ENCODE measurements at places on chromosomes 16 and 17.

- no peak for DNase-seq
These were observed 147.3 kb downstream of the CCDC182 start for GRCh38 chr17:57597531-57598453.

GRCh38 chr16:81014672-81015071 lies 7.7 kb downstream of the CENPN start:
- no peak for DNase-seq

DNA sequence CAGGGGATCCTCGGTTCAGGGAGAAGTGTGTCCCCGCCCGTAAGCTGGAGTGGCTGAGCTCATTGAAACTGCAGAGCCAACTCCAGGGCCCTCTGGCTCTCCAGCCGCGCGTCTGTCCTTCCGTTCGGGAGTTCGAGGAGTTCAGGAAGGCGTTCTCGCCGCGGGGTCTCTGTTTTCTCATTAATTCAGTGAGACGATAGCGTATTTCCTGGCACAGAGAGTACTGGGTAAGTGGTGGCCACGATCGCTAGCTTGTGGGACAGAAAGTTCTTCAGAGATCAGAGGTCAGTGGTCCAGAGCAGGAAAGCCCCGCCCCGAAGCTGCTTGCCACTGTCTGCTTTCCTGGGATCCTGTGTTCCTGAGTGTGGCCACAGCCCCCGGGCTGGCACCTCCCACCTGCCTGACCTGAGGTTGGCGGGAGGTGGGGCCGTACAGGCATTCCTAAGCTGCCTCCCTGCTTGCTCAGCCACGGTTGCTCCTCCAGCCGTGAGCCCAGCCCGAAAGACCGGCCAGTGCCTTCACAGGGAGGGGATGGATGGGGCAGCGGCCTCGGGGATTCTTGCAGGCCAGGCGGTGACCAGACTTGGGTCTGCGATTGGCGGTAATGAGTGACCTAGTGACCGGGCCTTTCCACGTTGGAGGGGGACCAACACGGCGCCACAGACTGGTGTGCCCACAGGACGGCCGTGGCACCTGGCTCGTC lies 8.9 kb downstream of the BAIAP2 start:
- no peak for DNase-seq

- peak; percentile 77 for DNase-seq
These were observed 4.5 kb upstream of the TSPOAP1 start for GRCh38 chr17:58332778-58333735.

DNA sequence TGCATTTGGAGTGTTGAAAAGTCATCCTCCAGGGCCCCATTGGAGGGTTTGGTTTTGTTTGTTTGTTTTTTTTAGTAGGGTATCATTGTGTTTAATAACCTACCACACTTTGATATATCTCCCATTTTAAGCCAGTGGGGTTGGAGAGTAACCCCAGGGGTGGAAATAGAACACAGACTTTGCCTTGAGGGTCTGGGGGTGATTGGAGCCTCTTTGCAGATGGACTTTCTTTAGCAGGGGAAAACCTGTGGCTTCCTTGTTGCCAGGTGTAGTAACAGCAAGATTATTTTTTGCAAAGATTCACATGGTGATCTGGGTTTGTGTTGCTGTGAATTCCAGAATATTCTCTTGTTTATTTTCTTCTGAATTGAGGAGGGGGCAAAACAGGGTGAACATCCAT lies 1.5 kb downstream of the ABCC1 start:
- no peak for DNase-seq

GRCh38 chr17:51373489-51374152 lies 113.3 kb downstream of the UTP18 start:
- no peak for DNase-seq

DNA sequence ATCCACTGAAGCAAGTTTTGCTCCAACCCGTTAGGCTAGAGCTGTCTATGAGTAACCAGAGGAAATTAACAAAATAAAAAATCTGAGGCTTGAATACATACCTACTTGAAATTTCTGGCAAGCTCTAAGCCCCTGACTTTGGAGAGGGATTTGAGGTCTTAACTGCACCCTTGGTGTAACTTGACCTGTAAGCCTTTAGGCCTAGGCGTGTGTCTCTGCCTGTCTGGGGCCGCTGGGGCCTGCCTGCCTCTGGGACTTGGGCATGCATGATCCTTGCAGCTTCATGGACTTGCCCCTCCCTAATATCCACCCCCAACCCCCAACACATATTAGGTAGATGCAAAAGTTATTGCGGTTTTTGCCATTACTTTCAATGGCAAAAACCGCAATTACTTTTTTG lies 3.7 kb upstream of the CDC42EP4 start:
- no peak for DNase-seq

- DNase-seq, result no peak
These were observed 27.6 kb upstream of the VAT1L start for GRCh38 chr16:77760800-77761199.

GRCh38 chr17:80099291-80100034 lies 1.9 kb upstream of the GAA start:
- no peak for DNase-seq

DNA sequence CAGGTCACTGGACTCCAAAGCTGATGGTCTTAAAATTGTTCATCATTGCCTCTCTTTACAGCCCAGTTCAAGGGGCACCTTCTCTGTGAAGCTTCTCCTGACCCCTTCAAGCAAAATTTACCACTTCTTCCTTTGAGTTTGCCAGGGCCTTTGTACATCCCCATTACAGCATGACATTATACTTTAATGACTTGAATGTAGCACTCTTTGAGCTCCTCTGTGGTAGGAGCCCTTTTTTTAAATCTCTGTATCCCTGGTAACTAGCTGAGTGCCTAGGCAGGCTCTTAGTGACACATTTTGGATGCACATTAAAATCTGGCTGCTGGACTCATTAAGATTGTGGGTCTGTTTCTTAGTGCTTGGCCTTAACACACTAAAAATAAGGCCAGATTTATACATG lies 412.1 kb downstream of the CA10 start:
- no peak for DNase-seq

DNA sequence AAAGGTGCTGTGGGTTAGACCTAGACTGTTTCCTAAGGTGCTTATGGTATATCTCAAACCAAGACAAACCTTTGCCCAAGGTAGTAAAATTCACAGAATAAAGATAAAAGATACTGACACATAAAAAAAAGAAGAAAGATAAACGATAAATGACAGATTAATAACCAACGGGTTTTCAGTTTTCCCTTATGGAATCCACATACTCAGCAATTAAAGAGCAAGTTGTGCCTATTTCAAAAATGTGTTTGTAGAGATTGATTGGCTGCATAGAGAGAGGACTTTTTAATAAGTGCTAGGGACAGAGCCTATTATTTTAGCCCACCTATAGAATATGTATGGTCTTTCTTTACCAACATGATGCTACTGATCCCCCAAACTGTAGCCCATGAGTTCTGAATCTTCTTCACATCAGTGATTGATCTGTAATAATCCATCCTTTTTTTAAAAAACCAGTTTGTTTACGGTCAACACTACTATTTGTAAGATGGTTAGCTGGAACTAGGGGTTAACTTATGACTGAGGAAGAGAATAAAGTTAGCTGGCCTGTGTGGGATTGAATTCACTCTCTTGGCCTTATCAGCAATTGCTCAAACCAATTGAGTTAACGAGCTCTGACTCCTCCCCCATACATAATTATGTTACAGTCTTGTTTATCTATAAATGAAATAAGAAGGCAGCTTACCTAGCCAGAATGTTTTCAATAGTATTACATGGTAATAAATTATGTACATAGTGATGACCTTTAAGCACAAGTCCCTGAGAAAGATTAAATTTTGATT lies 53.8 kb downstream of the SNX11 start:
- no peak for DNase-seq

GRCh38 chr17:46002973-46003316 lies 3.9 kb downstream of the STH start:
- DNase-seq, result no peak

DNA sequence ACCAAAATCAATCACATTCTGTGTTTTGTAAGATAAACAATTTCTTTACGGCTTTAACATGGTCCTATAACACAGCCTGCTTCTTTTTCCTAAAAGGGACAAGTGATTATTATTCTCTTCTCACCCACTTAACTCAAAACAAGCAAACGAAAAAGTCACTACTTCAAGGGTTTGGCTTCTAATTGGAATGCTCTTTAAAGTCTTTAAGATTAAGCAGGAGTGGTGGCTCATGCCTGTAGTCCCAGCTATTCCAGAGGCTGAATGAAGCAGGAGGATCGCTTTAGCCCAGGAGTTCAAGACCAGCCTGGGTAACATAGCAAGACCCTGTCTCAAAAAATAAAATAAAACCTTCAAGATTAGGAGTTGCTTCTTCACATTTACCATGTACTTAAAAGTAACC lies 66.6 kb upstream of the CNEP1R1 start:
- no peak for DNase-seq

DNA sequence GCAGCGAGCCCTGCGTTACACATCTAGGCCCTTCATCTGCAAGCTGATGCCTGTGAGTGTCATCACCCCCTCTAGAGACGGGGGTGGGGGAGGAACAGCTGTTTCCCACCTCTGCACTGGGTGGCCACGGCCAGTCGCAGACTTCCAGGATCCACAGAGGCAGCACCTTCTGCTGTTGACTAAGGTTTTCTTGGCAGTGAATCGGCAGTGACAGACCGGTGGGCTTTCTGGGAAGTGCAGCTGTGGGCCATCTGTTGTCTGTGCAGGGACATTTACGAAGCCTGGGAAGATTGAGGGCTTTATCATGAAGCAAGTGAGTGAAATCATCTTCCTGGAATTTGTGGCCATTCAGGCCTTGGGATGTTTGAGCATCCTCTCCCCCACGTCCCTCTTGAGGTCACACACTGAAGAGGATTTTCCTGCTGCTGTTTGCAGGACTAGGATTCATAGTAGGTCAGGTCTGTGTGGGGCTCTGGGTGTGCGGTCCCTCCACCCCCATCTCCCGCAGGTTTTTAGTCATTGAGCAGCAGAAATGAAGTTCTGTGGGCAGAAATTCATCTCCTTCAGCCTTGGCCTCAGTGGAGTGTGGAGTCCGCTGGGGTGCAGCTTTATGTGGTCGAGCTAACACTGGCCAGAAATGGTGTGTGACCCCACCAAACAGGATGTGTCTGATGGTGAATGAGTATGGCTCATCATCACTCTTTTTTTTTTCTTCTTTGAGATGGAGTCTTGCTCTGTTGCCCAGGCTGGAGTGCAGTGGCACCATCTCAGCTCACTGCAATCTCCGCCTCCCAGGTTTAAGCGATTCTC lies 12.0 kb downstream of the PGS1 start:
- DNase-seq, result no peak

DNA sequence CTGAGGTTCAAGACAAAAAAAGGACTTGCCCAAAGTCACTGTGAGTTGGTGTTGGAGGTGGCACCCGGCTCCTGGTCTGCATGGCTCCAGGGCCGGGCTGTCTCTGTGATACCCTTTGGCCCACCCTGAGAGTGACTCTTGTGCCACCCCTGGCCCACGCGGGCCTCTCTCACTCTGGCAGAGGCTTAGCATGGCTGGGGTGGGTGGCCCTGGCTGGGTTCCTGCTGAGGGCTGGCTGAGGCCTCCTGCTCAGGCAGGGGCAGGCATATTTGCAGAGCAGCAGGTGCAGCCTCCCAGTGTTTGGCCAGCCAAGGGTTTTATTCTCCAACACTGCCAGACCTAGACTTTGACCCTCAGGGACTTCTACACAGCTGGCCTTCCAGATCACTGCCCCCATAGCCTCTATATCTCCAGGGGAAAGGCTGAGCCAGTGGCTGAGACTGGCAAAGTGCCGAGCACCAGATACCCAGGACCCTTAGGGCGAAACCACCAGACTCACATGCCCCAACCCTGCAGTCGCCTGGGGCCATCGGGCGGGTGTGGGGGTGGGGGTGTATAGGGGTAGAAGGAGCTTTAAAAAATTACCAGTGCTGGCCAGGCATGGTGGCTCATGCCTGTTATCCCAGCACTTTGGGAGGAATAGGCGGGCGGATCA lies 21.5 kb upstream of the ADGRG1 start:
- no peak for DNase-seq

GRCh38 chr16:392450-393030 lies 4.5 kb upstream of the NME4 start:
- no peak for DNase-seq

DNA sequence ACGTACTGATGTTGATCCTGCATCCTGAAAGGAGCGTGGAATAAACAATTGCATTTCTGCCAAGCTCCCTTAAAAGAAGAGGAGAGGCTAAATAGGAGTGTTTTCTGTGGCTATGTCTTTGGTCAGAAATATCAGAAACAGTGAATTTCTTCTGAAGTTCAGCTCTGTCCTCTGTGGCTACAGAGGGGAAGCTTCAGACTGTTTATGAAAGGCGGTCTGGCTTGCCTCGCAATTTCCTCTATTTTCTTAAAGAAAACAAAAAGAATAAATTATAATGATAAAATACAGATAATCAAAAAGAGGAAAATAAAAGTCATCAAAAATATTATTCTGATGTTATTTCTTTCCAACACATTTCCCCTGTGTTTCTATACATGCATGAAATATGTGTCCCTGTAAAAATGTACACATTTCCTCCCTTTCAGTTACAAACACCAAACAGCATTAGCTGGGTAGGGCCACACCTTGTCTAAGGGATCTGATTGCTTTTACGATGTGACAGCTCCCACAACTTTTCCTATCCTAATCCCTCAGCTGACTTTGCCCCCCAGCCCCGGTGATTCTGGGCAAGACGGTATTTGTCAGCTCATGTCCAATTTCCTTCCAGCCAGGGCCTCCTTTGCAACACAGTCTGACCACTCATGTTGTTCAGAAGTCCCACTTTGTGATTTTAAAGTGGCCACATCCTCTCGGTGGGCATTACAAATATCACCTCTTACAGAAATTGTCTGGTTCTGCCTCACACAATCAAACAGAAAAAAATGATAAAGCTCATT lies 439.0 kb downstream of the HS3ST3B1 start:
- no peak for DNase-seq

DNA sequence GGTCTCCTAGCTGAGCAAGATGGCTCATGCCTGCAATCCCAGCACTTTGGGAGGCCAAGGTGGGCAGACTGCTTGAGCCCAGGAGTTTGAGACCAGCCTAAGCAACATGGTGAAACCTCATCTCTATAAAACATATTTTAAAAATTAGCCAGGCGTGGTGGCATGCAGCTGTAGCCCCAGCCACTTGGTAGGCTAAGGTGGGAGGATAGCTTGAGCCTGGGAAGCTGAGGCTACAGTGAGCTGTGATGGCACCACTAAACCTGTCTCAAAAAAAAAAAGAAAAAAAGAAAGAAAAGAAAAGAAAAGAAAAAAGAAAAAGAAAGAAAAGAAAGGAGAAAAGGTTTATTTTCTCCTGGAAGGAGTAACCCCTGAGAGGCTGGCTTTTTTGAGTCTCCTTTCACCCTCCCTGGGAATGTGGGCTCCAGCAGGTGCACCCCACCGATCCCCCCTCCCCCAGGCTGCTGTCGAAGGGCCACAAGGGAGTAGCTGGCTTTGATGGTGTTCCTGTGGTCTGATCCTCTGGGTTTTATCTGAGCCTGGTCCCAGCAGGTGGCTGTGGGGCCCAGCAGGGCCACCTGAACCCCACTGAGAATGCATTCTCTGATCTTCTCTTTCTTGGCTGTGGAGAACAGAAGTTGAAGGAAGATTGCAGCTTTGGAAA lies 29.9 kb upstream of the TNRC6C start:
- no peak for DNase-seq

GRCh38 chr17:77304051-77304745 lies 163.4 kb downstream of the SEC14L1 start:
- no peak for DNase-seq

- DNase-seq, result no peak
These were observed 462.0 kb downstream of the CDH11 start for GRCh38 chr16:64659866-64660265.

- DNase-seq, result no peak
These were observed 356.3 kb upstream of the C16orf82 start for GRCh38 chr16:26710450-26710849.
